A549 treated with GW870086 at 1 μM for 4 hours (cell line): ENCODE measurements at places on chromosomes 16 and 17. TPM values are rescaled to one million over a fixed set of nuclear protein-coding genes. Genes with fewer than 3 reads are reported as not detected.

TLK2 gene
- 29.7 to 35.2 TPM (median 31.5 TPM) in 5 replicates for total RNA-seq

TBC1D3 gene
- not detected in 5 replicates for total RNA-seq

ABCC11 gene
- total RNA-seq: 0.13 to 0.20 TPM (median 0.16 TPM) in 4 of 5 replicates, not detected in the other

KCNJ16 gene
- 0.10 to 0.39 TPM (median 0.21 TPM) in 5 replicates for total RNA-seq

STX1B gene
- total RNA-seq: 1.5 to 2.2 TPM (median 2.0 TPM) in 5 replicates

KRT40 gene
- not detected in 5 replicates for total RNA-seq

DOC2B gene
- total RNA-seq: 0.85 to 1.1 TPM (median 0.92 TPM) in 5 replicates

FBXL16 gene
- 5.4 to 11.7 TPM (median 7.4 TPM) in 5 replicates for total RNA-seq

CDH11 gene
- 0.26 to 0.81 TPM (median 0.46 TPM) in 5 replicates for total RNA-seq

GFAP gene
- 0.70 to 1.0 TPM (median 0.98 TPM) in 5 replicates for total RNA-seq

KCNG4 gene
- not detected in 5 replicates for total RNA-seq

KPNA2 gene
- total RNA-seq: 445 to 497 TPM (median 462 TPM) in 5 replicates

HOXB13 gene
- 1.8 to 2.3 TPM (median 2.1 TPM) in 5 replicates for total RNA-seq

HBM gene
- not detected in 5 replicates for total RNA-seq

TBC1D3H gene
- total RNA-seq: not detected in 5 replicates

ITGB3 gene
- total RNA-seq: 2.3 to 5.3 TPM (median 4.4 TPM) in 5 replicates

PROCA1 gene
- 0.88 to 1.8 TPM (median 1.3 TPM) in 5 replicates for total RNA-seq

CD79B gene
- not detected in 5 replicates for total RNA-seq

HS3ST6 gene
- total RNA-seq: 1.4 to 2.7 TPM (median 2.2 TPM) in 5 replicates

NHERF1 gene
- 34.8 to 45.4 TPM (median 44.6 TPM) in 5 replicates for total RNA-seq

CEMP1 gene
- total RNA-seq: 0.12 TPM in 1 of 5 replicates, not detected in the others

GRB7 gene
- 2.8 to 5.0 TPM (median 4.2 TPM) in 5 replicates for total RNA-seq

HNF1B gene
- total RNA-seq: 19.9 to 25.3 TPM (median 23.7 TPM) in 5 replicates

UNC13D gene
- 3.3 to 7.1 TPM (median 6.1 TPM) in 5 replicates for total RNA-seq

RRAD gene
- total RNA-seq: 19.1 to 31.3 TPM (median 25.8 TPM) in 5 replicates

LHX1 gene
- total RNA-seq: 1.2 to 2.5 TPM (median 1.6 TPM) in 5 replicates

SAMD14 gene
- total RNA-seq: 0.23 to 0.68 TPM (median 0.32 TPM) in 5 replicates

ANKRD40CL gene
- total RNA-seq: not detected in 5 replicates

TMEM238L gene
- total RNA-seq: not detected in 5 replicates

KRT14 gene
- total RNA-seq: 0.07 to 0.13 TPM in 2 of 5 replicates, not detected in the others

NOXO1 gene
- 0.25 to 0.58 TPM (median 0.37 TPM) in 3 of 5 replicates, not detected in the others for total RNA-seq

OTOP2 gene
- 0.13 TPM in 1 of 5 replicates, not detected in the others for total RNA-seq

CBFA2T3 gene
- 0.27 to 0.81 TPM (median 0.43 TPM) in 5 replicates for total RNA-seq

RTN4RL1 gene
- total RNA-seq: 9.6 to 11.9 TPM (median 11.1 TPM) in 5 replicates

TNRC6A gene
- 22.5 to 30.6 TPM (median 27.6 TPM) in 5 replicates for total RNA-seq
